ENCODE measurements at places on chromosomes 4 and X.

- DNase-seq: no peak
Observed at GRCh38 chr4:41475402-41475801, 62.6 kb upstream of the LIMCH1 start.

DNA sequence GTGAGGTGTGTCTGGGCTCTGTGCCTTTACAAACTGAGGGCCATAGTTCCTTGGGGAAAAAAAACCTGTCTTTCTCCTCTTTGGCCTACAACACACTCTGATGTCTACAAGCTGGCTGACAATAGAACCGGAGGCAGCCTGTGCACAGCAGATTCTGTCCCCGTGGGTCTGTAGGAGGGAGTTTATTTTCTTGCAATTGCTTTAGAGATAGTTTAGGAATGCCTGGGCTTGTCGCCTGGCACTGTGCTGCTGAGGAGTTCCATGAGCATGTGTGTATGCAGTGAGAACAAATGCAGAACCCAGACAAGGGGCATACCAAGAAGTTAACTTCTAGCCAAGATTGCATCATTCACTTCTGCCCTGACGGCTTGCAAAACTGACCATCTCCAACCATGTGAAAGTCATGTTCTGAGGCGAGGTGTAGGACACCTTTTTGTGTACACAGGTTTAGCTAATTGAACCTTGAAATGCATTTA is 54.1 kb downstream of the CCNI start:
- no peak for DNase-seq

DNA sequence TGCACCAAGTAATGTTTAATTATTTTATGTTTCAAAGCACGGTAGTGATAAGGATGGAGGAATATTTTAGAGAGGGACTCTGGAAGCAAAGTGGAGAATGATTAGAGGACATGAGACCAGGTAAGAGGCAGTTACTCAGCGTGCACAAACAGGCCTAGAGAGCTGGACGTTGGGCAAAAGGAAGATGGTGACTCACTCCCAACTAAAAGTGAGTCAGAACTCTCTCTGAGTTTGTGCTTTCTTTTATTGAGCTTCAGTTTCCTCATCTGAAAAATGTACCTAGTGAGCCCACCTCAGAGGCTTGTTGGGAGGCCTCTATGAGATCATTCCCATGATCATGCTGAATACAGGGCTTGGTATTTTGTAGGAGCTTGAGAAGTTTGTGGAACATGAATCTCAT is 1.6 kb upstream of the ZC4H2 start:
- DNase-seq: no peak

GRCh38 chrX:41029332-41029731 is 55.9 kb upstream of the USP9X start:
- no peak for DNase-seq

- DNase-seq: no peak
Observed at GRCh38 chrX:148893395-148893794, 393.0 kb downstream of the AFF2 start.

GRCh38 chr4:95761426-95761825 is 78.5 kb upstream of the PDHA2 start:
- no peak for DNase-seq

GRCh38 chr4:151948351-151949016 is 187.7 kb upstream of the GATB start:
- DNase-seq: no peak

DNA sequence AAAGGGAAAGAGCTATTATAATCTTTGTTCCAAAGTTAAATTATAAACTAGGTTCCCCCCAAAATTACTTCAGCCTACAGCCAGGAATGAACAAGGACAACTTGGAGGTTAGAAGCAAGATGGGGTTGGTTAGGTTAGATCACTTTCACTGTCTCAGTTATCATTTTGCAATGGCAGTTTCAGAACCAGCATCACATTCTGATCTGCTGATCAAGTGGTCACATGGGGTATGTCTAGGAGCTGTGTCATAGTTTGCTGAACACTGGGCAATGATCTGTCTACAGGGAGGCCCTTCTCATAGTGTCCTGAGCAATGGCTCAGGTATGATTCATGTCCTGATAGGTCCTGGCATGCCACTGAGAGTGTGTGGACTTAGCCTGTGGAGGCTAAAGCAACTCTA is 41.6 kb upstream of the XIAP start:
- no peak for DNase-seq

DNA sequence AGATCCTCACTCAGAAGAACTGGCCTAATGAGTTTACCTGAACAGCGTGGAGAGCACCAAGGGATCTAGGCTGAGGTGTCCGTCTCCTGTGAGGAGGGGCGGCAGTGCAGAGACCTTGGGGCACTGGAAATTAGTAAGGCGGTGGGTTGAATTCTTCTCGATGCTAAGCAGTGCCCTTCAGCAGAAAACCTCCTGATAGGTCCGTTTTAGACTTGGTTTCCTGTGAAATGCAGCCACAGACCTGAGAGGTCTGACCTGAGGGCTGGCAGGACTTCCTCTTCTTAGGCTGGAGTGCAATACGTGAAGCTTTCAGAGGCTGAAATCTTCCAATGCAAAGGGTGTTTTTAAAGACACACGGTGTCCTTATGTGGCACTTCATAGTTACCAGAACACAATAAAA is at the start of gene CLNK:
CLNK (minus strand) TSS at position 138 of the 400 bp plus-strand sequence. CDS start 16,899 bp downstream, outside the sequence.
- no peak for DNase-seq

DNA sequence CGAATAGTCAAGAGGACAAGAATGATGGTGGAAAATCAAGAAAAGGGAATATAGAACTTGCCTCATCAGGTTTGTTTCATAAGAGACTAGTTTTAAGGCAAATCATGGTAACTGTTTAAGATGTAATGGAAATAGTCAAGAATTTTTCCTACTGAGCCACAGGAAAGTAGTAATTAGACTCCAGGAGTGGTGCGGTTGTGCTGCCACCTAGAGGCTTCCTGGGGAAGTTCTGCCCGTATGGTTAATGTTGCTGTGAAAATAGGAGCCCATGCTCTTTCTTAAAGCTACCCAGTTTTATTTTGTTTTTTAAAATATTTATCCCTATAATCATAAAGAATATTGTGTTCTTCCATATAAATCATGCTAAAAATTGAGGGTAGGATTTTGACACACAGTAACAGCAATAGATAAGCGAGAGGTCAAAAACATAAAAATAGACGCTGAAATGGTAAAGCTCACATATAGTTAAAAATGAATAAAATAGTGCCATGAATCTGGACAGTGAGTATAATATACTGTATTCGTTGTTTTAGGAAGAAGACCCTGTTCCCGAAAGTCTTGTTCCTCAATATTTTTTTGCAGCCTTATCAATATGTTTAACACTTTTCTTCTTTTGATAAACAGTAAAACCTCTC is 87.0 kb downstream of the PHOX2B start:
- DNase-seq: no peak

DNA sequence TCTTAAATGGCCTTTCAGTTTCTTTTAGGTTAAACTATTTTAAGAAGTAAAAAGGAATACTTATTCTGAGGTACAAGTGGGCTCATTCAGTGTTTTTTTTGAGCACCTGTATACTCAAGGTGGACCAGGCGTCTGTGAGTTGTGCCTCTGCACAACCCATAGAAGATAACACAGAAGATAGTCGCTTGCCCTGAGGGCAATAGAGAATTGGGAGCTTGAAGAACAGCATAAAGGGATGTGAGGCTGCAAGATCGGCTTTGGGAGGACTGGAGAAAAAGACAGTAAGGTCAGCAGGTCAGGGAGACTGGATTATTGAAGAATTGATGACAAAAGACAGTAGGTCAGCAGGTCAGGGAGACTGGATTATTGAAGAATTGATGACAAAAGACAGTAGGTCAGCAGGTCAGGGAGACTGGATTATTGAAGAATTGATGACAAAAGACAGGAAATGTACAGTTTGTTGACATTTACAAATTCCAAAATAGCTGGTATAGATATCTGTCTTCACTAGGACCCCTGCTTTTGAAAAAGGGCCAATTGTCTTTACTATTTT is 3.1 kb downstream of the CPE start:
- no peak for DNase-seq

- no peak for DNase-seq
Observed at GRCh38 chrX:122790376-122791095, 393.5 kb upstream of the GRIA3 start.

DNA sequence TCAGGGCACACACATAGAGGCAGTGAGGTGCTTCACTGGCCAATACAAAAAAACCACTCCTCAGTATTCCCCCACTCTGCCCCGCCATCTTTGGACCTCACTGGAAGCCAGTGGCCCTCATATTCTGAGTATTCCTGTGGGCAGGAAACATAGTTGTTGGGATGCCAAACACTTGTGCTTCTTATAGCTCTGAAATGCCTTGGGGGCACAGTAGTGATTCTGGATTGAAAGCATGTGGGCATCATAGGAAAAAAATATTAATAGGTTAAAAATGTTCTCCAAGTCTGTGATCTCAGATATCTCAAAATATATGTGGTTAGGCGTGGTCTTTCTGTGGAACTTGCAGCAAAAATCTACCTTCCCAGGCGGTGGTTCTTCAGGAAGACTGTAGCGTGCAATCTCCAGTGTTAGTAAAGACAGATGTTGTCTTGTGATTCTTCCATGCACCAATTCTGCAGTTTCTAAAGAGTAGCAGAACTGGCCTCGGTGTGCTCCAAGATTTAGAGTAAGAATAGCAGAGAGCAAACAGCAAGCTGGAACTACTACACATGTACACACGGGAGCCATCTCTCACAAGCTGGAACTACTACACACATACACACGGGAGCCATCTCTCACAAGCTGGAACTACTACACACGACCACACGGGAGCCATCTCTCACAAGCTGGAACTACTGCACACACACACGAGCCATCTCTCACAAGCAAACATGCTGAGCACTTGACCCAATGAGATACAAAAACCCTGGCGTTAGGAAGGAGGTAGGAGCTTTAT is 8.0 kb upstream of the TENM3 start:
- no peak for DNase-seq

DNA sequence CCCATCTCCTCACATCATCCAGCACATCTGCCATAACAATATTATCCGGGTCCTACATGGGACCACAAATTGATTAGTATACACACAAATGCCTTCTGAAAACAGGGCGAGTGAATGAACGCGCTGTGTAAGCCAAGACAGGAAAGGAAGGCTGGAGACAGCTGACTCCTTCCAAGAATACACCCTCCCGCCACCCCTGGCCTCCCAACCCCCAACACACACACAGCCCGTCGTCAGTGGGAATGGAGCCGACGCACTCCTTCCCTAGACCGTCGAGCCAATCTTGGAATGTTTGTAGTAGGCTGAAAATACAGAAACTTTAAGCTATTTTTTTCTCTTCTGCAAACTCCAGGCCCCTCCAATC is 319 bp upstream of the MAGEH1 start:
- DNase-seq: no peak

DNA sequence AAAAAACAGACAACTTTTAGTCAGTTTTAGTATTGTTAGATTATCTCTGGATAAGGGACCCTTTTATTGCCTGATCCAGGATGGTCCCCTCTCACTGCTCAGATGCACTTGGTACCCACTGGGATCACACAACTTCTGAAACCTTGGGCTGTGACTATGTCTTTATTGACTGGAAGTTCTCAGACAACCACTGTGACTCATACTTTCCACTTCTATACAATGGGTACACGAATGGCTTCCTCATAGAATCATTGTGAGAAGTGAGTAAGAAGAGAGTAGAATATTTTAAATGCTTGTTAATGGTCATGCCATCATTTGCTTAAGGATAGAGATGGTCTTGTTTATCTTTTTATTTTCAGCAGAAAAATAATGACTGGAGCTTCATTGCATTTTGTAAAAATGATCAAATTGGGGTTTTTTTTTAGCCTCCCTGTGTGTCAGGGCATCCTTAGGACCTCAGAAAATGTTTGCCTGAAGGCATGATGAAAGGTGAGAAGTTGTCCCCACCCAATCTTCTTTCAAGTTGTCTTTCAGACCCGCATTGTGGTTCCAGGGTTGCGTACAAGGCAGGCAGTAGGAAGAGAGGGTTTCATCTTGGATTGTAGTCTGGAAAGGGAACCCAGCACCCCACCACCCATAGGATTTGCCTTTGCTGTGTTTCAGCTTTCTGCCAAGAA is 115.1 kb downstream of the CPEB2 start:
- DNase-seq: no peak
